NCI-H1436 treated with DMSO at 0.1 percent for 48 hours (cell line): ENCODE measurements at places on chromosomes 11 and 22.

DNA sequence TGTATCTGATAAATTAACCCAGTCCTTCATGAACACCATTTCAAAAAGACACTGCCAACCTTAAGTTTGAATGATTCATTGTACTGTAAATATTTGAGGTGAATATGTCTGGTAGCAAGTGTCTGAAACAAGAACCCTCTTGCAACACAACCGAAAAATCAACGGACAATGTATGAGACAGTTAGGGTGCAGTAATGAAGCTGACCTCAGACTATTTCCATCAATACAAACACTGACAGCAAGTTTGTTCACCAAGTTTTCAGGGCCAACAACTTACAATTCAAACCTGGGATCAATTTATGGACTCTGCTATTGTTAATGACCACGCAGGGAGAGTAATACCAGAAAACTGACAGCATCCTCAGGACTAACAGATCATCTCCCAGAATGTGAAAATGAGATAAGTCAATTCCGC lies 126.3 kb downstream of the CADM1 start:
- DNase-seq: no peak

- no peak for DNase-seq
These were observed 38.9 kb downstream of the CTTN start for GRCh38 chr11:70437111-70437784.

DNA sequence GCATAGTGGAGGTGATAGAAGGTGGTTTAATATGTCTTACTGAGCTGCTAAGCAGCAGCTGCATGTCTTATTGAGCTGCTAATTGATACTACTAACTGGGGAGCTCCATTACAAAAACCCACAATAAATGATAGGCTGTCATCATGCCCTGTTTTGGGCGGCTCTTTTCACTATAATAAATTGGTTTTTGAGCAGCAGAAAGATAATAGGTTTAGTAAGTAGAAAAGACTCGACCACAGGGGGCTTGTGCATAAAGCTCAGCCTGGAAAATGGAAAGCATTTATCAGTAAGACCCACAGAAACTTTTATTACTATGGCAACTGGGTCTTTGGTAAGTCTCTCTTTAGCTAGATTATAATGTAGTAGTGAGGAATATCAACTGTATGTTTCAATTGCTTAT lies 117.6 kb downstream of the LDLRAD3 start:
- DNase-seq: no peak

DNA sequence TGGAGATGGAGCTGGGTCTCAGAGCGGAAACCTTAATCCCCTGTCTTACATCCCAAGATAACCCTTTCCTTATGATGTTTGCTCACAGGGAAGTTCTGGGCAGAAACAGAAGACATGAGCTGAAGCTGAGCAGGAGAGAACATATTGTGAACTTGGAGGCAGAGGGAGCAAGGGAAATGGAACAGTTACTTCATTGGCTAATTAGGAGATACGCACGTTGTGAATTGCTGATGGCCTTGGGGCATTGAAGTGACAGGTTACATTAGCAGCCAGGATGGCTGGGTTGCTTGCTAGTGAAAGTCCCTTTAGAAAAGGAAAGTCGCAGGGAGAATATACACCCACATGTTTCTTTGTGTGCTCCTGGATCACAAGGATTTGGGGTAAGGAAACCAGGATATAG lies 48.7 kb downstream of the TENM4 start:
- no peak for DNase-seq

- DNase-seq: no peak
These were observed 34.7 kb downstream of the NAT10 start for GRCh38 chr11:34140149-34140548.

DNA sequence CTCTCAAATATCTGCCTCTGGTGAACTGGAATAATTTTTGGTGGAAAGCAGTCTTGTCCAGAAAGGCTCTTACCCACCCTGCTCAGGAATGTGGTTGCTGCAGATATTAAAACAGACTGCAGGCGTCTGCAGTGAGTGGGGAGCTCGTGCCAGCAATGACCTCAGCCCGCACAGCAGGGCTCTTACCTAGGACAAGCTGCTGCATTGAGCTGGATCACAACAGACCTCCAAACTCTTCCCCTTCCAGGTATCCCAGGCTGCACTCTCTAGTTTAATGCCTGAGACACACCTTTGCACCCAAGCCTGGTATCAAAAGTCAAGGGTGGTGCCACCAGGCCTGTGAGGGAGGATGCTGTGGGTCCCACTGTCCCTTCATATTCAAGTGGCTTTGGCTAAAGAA lies 69.7 kb upstream of the CDON start:
- DNase-seq: no peak

DNA sequence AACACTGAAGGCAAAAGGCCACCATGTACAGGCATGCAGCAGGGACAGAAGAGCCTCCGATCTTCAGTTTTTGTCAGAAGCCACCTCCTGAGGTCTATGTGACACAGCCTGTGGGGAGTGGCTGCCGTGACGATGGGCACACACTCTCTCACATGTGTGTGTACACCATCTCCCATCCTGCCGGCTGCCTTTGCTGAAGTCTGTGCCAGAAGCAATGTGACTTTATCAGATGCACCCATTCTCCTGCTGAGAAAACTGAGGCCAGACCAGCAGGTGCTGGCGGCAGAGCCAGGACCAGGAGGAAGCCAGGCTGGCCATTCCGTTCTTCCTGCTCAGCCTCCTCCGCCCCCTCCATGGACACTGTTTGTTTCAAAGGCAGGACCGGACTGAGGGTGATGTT lies 16.7 kb downstream of the SHANK2 start:
- no peak for DNase-seq
